H1 (cell line): ENCODE measurements at places on chromosomes 7 and 10.

DNA sequence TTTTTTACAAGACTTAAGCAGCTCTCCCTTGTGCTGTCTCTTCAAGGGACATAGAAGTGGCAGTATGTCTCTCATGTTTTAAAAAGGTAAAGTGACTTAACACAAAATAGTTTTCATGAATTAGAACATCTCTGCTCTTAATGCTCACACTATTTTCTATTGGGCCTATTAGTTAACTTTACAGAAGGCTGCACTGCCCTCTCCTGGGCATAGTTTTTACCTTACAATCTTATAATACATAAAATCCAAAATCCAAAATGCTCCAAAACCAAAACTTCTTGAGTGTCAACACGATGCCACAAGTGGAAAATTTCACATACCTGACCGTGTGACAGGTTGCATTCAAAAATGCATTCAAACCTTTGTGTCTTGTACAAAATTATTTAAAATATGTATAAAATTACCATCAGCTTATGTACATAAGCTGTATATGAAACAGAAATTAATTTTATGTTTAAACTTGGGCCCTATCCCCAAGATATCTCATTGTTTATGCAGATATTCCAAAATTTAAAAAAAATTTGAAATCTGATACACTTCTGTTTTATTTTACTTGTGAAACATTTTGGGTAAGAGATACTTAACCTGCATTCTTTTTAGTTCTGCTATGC lies 25.8 kb downstream of the TES start:
- no peaks in the 10 kb centered on the region for H3K4me1 ChIP-seq
- DNase-seq = no peak

DNA sequence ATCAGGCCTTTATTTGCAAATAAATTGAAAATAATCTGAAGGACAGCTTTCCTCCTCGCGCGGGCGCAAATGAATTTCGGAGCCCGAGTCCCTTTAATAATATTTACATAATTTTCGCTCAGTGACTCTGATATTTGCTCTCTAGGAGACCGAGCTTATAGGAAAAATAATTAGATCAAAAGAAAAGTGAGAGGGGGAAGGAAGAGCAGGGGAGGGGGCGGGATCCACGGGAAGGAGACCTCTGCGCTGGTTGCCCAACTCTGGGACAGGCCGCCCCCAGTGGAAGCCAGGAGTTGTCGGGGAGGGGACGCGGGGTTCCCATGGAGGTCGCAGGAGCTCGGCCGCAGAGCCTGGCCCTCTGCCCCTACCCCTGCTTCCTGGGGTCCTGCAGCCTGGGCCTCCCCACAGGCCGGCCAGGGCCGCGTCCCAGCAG lies 5.8 kb downstream of the UNCX start:
- DNase-seq = no peak

DNA sequence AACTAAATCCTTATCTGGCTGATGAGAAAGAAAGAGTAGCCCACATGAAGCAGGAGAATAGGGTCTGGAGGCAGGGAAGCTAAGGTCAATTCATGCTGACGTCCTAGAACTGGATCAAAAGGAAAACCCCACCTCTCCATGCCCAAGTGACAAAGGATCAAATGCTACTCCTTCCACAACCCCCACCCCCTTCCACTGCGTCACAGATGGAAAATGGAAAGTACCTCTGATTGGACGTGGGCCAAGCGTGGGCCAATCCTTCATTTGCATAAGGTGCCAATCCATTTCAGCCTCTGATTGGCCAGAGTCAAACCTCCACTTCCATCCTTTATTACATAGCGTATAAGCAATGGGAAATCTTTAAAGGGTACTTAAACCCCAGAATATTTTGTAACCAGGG lies 431.3 kb upstream of the ETV1 start:
- no peak overlapping the region for H3K4me3 ChIP-seq
- H3K27me3 ChIP-seq = peaks cover 1% of the 10 kb centered on the region
- no peaks in the 10 kb centered on the region for H3K4me1 ChIP-seq
- H3K27ac ChIP-seq = no peak overlapping the region

- no peak overlapping the region for H3K4me3 ChIP-seq
- no peak for DNase-seq
- no peak overlapping the region for H3K27ac ChIP-seq
- no peaks in the 10 kb centered on the region for H3K36me3 ChIP-seq
- no peaks in the 10 kb centered on the region for H3K27me3 ChIP-seq
- peaks cover 6% of the 10 kb centered on the region for H3K4me1 ChIP-seq
These were observed 14.4 kb upstream of the RBM20 start for GRCh38 chr10:110629680-110630191.

- no peak overlapping the region for H3K27ac ChIP-seq
- peaks cover 55% of the 10 kb centered on the region for H3K27me3 ChIP-seq
- peaks cover 13% of the 10 kb centered on the region for H3K4me1 ChIP-seq
- peak overlapping the region; percentile 30 for H3K4me3 ChIP-seq
- no peaks in the 10 kb centered on the region for H3K36me3 ChIP-seq
- no peak for DNase-seq
These were observed 165.8 kb downstream of the NRF1 start for GRCh38 chr7:129777195-129777844.

DNA sequence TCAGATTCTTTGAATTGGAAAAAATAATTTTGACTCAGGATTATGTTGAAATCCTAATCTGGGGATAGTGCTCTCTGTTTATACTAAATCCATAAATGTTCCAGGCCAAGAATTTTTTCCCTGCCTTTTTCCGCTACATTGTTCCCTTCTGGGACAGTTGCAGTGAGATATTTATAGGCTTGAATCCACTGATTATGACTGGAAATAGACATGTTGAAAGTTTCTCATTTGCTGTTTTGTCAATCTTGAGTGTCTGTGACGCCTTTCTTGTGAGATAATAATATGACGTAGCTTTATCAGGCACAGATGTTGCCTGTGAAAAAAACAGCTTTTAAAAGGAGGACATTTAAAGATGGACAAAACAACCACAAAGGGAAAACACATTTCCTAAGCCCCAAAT lies 155.9 kb downstream of the ARID5B start:
- no peaks in the 10 kb centered on the region for H3K36me3 ChIP-seq
- H3K27me3 ChIP-seq = no peaks in the 10 kb centered on the region
- H3K27ac ChIP-seq = no peak overlapping the region
- H3K4me1 ChIP-seq = no peaks in the 10 kb centered on the region
- H3K4me3 ChIP-seq = no peak overlapping the region

DNA sequence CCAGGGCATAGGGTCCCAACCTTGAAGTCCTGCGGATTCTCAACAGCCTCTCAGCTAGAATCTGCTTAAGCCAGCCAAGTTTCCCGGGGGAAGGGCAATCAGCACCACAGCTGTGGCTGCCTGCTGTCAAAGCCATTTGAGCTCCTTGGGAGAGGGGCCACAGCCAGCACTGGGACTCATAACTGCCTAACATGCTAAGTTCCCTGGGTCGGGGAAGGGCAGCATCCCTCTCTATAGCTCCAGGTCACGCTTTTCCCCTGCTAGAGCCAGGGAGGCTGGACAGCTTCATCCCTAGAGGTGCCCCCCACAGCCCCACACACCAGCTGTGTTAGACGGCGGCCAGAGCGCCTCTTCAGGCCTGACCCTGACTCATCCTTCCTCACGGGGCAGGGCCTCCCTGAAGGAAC lies 49.6 kb upstream of the PDE1C start:
- H3K4me3 ChIP-seq = no peak overlapping the region
- DNase-seq = no peak
- H3K36me3 ChIP-seq = no peaks in the 10 kb centered on the region
- H3K4me1 ChIP-seq = peaks cover 1% of the 10 kb centered on the region; the same call in 1 of the 2 replicates
- no peaks in the 10 kb centered on the region for H3K27me3 ChIP-seq

DNA sequence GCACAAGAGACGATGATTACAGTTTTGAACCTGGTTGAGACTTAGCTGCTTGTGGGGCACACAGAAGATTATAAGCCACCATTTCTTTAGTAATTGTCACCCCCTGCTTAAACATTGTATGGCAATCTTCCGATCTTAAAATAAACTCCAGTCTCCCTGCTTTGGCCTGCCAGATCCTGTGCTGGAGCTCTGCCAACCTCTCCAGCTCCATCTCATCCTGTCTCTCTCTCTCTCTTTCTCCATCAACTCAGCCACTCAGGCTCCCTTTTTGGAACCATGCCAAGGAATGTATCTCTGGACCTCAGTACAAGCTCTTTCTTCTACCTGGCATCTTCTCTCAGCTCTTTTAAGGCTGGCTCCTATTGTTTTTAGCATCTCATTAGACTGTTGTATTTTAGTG lies 1053.2 kb downstream of the REEP3 start:
- H3K36me3 ChIP-seq = no peaks in the 10 kb centered on the region
- no peaks in the 10 kb centered on the region for H3K27me3 ChIP-seq
- no peak overlapping the region for H3K4me3 ChIP-seq

DNA sequence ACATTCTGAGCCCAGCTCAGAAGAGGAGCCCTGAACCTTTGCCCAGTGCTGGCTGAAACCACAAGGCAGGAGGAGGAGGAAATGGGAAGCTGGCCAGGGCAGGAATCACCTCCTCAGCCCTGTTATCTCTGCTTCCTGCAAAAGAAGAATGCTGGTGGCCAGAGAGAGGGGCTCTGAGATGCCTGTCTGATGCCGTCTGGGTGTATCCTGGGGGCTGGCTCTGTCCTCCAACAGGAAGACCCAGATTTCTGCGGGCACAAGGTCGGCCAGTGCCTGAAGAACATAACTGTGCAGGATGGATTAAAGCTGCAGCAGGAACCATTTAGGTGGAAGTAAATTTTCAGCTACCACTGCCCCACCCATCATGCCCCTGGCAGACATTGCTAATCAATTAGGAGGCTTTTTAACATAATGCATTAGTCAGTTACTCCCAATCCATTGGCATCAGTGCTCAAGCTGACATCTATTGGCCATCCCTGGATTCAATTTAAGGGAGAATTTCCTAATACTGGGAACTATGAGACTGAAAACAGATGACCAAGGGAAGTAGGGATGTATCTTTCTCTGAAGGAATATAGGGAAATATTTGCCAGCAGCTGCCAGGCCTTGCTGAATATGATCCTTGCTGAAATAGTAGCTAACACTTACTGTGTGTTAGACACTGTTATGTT lies 67.7 kb downstream of the COL13A1 start:
- H3K36me3 ChIP-seq = no peaks in the 10 kb centered on the region
- peaks cover 30% of the 10 kb centered on the region for H3K4me1 ChIP-seq
- H3K4me3 ChIP-seq = no peak overlapping the region
- H3K27ac ChIP-seq = no peak overlapping the region
- DNase-seq = no peak

- no peak overlapping the region for H3K27ac ChIP-seq
- H3K36me3 ChIP-seq = no peaks in the 10 kb centered on the region
- no peak overlapping the region for H3K4me3 ChIP-seq
These were observed 67.5 kb downstream of the STRA8 start for GRCh38 chr7:135300913-135301765.

DNA sequence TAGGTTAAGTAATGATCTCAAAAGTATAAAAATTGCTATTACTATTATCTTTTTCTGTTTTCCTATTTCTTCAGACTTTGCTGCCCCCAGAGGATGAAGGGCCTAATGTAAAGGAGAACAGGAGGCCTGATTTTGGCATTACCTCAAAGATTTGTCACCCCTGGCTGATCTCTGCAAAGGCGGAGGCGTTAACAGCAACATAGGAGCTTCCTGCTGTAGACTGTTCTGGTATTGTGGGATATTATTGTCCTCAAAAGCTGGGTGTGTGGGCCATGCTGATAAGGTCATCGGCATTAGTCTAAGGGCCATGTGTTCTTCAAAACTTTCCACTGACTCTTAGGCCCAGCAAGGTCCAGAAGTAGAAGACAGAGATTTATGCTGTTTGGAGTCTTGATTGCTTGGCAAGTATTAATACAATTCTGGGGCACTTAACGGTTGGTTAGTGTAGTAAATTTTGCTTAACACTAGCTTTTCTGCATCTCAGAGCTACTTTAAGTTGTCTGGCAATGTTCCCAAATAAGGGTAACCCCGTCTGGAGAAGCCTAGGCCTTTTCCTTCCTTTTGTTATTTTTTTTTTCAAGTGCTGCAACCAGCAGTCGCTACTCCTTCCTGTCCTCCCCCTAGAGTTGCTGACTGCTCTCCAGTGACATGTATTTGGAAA lies 14.0 kb upstream of the ENTPD1 start:
- no peaks in the 10 kb centered on the region for H3K36me3 ChIP-seq
- no peak overlapping the region for H3K4me3 ChIP-seq
- H3K27ac ChIP-seq = no peak overlapping the region
- no peak for DNase-seq
- no peaks in the 10 kb centered on the region for H3K4me1 ChIP-seq

DNA sequence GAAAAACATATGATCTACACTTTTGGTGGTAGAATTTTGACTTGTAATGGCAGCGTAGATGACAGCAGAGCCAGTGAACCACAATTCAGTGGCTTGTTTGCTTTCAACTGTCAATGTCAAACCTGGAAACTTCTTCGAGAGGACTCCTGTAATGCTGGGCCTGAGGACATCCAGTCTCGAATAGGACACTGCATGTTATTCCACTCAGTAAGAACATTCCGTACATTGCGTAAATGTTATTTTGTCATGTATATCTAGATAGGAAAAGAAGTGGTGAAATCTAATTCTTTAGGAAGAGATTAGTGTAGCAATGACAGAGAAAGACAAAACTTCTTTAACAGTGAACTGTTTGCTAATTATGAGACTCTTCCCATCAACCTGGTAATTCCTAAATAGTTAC lies 112.9 kb downstream of the PODXL start:
- no peak overlapping the region for H3K27ac ChIP-seq
- H3K4me3 ChIP-seq = no peak overlapping the region

GRCh38 chr7:44631458-44632115 lies 25.2 kb downstream of the OGDH start:
- H3K36me3 ChIP-seq = no peaks in the 10 kb centered on the region
- no peak overlapping the region for H3K4me3 ChIP-seq
- no peaks in the 10 kb centered on the region for H3K27me3 ChIP-seq

DNA sequence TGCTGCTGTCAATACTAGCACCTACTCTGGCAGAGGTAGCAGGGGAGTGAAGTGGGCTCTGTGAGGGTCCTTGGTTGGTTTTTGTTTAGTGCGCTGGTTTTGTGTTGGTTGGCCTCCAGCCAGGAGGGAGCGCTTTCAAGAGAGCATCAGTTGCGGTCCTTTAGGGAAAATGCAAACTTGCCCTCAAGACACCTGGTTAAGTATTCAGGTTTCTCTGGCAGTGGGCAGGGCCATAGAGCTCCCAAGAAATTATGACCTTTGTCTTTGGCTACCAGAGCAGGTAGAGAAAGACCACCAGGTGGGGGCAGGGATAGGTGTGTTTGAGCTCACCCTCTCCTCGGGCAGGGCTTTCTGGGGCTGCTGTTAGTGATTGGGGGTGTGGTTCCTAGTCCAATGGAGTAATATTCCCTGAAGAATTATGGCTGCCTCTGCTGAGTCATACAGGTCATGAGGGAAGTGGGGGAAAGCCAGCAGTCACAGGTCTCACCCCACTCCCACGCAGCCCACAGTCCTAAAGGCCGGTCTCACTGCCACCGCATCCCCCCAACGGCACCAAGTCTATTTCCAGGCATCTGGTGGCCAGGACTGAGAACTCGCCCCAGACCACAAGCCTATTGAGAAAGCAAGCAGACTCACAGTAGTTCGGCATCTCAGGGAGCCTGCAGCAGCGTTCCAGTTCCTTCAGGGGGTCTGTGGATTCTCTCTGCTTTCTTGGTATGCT lies 280.5 kb downstream of the SFMBT2 start:
- H3K4me1 ChIP-seq = no peaks in the 10 kb centered on the region
- H3K27me3 ChIP-seq = no peaks in the 10 kb centered on the region
- H3K4me3 ChIP-seq = no peak overlapping the region
- DNase-seq = no peak
- no peak overlapping the region for H3K27ac ChIP-seq
- H3K36me3 ChIP-seq = no peaks in the 10 kb centered on the region

- no peak overlapping the region for H3K27ac ChIP-seq
- no peak for DNase-seq
- H3K27me3 ChIP-seq = no peaks in the 10 kb centered on the region
- no peak overlapping the region for H3K4me3 ChIP-seq
- no peaks in the 10 kb centered on the region for H3K36me3 ChIP-seq
These were observed 44.1 kb upstream of the ADO start for GRCh38 chr10:62760401-62760800.

GRCh38 chr7:104984585-104985258 lies 29.3 kb upstream of the KMT2E start:
- no peak overlapping the region for H3K27ac ChIP-seq
- H3K36me3 ChIP-seq = no peaks in the 10 kb centered on the region
- H3K4me1 ChIP-seq = peaks cover 6% of the 10 kb centered on the region
- peak overlapping the region; percentile 71 for H3K4me3 ChIP-seq
